IMR-90 (cell line): ENCODE measurements at places on chromosomes 3 and 15. TPM values are rescaled to one million over a fixed set of nuclear protein-coding genes. Genes with fewer than 3 reads are reported as not detected.

SI gene
- not detected in 2 replicates for total RNA-seq

SLC51B gene
- not detected in 2 replicates for total RNA-seq

GRCh38 chr15:50145451-50145872 is 26.4 kb upstream of the ATP8B4 start:
- DNase-seq: peak; percentile 88

DNA sequence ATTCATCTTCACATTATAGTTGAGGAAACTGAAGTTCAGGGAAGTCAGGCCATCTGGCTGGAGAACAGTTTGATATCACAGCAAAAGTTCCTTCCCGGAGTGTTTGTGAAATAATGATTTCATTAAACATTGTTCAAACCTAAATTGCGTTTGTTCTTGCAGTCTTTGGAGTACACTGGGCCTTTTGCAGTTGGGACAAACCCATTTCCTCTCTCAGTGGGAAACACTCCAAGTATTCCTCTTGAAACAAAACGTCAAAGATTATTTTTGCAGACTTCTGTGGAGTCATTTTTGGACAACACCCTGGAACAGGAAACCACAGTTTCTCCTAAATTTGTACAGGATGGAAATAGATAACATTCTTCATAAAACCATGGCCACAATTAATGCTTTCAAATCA is 287.5 kb downstream of the PTPRG start:
- DNase-seq: peak; percentile 72

- DNase-seq: peak; percentile 47
Measured at GRCh38 chr3:190306513-190307163, 15.6 kb downstream of the CLDN1 start.

- peak; percentile 81 for DNase-seq
Measured at GRCh38 chr3:38834110-38834509, 18.1 kb upstream of the SCN10A start.

STX19 gene
- total RNA-seq: not detected in 2 replicates

UROC1 gene
- total RNA-seq: not detected in 2 replicates

AQR gene
- total RNA-seq: 29.6 and 33.6 TPM in 2 replicates

DNA sequence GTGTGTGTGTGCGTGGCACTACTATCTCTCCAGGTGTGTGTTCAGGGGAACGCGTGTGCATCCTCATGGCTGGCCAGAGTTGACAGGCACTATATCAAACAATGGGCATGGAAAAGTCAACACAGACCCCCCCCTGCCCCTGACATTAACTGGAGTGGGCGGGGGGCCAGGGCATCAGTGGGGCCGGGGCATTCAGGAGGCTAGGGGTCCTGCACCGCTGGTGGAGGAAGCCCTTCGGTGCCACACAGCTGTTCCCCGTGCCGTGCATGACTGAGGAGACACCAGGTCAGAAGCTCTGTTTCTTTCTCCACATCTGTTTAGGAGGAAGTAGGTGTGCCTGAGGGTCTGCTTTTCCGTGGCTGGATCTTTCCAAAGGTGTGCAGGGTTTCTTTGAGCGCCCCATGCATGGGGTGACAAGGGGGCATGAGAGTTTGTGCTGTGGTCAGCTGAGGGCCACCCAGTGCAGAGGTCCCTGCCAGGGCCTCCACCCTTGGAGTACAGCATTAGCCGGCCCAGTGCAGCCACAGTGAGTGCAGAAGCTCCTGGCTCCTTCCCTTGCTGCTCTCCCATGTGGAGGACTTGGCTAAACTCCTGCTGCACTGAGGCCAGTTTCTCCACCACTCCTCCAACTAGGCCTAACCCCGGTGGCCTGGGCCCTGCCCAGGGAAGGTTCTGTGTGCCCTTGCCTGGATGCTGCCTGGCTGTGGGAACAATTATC is 7.5 kb downstream of the C3orf22 start:
- no peak for DNase-seq
